ENCODE measurements at places on chromosomes 11 and 22.

- no peak for DNase-seq
Observed at GRCh38 chr11:130915603-130916237, 559 bp downstream of the SNX19 start.

- DNase-seq = no peak
Observed at GRCh38 chr22:16651217-16651616, 58.6 kb upstream of the CCT8L2 start.

GRCh38 chr11:109507836-109508561, 86.0 kb downstream of the C11orf87 start:
- DNase-seq = no peak

GRCh38 chr11:8732324-8732670, 49.7 kb downstream of the RPL27A start:
- DNase-seq = no peak

DNA sequence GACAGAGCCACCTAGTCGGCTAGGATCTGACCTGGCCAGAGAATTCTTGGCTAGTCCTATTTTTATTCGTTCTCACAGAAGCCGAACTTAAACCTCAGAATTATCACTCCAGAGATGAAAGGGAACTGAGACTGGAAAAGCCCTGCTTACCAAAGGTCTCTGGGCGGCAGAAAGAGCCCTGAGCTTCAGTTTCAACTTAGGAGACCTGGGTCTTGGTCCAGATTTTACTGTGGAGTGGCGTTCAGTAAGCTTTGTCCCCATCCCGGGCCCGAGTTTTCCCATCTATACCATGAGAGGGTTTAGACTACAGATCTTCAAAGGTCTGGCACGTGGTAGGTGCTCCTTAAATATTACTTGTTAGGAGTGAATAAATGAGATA, 516 bp downstream of the NEU3 start:
- DNase-seq = no peak

DNA sequence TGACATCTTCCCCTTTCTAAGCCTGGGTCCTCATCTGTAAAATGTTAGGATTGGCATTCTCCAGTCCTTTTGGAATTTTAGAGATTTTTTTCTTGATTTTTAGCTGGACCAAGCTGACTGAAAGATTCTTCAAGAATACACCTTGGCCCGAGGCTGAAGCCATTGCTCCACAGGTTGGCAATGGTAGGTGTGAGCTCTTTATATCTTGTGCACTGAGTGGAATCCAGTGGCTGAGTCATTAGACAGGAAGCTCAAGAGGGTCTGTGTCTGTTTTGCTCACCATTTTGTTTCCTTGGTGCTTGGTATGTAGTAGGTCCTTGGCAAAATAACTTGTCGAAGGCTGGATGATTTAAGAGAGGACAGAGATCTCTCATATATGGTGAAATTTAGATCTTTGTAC, 6.2 kb downstream of the EIF3L start:
- DNase-seq = no peak

- DNase-seq = no peak
Observed at GRCh38 chr11:81829976-81830375, 903.7 kb downstream of the FAM181B start.

DNA sequence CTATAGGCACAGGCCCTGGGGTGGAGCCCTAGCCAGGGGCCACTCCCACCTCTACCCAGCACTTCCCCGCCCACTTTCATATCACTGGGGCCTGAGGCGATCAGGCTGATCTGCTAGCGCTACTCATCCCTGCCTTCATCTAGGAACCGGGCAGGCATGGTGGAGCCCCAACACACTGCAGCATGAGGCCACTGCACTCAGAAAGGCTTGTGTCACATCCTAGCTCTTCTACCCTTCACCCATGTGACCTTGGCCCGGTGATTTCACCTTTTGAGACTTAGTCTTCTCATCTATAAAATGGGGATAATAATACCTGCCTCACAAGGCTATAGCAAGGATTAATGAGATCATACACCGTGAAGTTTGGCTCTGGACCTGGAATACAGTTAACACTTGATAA, 18.1 kb upstream of the GDPD5 start:
- no peak for DNase-seq

GRCh38 chr22:19218541-19219233, 40.2 kb upstream of the SLC25A1 start:
- no peak for DNase-seq

DNA sequence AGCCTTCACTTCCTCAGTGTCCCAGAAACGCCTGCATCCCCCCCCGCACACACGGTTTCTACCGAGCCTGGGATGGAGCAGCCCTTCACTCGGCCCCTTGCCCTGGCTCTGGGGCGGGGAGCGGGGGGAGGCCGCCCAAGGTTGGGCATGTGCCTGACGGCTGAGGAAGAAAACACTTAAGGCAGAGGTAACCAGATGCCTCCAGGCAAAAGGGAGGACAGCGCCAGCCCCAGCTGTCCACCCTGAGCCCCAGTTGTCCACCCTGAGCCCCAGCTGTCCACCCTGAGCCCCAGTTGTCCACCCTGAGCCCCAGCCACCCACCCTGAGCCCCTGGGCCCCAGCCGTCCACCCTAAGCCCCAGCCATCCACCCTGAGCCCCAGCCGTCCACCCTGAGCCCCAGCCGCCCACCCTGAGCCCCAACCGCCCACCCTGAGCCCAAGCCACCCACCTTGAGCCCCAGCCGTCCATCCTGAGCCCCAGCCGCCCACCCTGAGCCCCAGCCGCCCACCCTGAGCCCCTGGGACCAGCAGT, 3.8 kb upstream of the TTLL8 start:
- DNase-seq = no peak

DNA sequence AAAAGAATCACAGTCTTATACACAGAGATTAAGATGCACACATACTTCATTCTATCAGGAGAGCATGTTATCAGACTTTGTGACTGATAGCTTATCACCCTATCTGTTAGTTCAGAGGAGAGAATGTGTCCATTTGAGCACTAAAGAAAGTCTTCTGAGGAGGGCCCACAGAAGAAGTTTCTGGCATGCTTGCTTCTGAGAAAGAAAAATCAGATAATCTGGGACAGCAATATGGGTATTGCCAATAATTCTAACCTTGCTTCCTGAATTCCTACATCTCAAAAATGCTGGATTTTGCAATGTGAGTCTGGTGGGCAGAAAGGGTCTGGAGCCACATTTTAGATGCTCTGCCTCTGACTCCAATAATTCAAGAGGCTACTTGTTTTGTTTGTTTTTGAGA, 128.9 kb downstream of the RBFOX2 start:
- no peak for DNase-seq

DNA sequence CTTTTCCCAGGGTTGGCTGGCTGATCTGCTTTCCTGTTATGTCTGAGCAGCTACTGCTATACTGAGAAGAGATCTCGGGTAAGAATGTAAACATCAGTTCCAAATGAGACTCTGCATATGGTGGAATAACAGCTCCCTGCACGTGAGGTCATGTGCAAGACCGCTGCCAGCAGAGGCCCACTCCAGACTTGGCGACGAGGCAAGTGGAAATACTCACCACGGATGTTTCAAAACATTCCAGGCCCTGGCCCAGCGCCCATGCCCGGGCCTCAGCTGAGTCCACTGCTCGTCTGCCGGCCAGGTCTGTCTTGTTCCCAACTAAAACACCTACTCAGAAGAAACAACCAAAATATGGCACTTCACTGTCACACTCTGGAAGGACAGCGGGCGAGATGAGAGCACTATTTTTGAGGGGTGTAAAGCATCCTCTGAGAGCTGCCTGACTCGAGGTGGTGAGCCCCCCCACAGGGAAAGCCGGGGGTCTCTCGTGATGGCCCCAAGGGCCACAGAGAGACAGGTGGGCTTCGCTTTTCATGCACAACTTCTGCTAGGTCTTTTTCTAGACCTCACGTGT, 13.1 kb downstream of the IFT27 start:
- DNase-seq = no peak

GRCh38 chr22:23696326-23696851, 5.6 kb downstream of the RGL4 start:
- DNase-seq = peak; percentile 74

DNA sequence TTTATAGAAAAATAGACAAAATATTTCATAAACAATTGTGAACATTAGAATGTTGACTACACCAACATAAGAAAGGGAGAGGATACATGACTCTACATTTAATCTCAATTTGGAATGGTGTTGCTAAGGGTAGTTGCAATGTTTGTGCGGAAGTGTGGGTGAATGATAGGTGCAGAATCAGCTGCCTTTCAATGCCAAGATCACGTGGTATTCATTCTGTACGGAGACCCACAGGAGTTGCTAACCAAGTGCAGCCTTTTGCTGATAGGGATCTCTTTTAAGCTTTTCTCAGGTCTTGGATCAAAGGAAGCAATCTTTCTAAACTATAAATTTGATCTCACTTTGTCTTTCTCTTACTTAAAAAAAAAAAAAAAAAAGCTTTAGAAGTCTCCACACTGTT, 29.8 kb upstream of the CTSC start:
- DNase-seq = no peak

GRCh38 chr22:36922105-36922608, 8.7 kb downstream of the CSF2RB start:
- no peak for DNase-seq

DNA sequence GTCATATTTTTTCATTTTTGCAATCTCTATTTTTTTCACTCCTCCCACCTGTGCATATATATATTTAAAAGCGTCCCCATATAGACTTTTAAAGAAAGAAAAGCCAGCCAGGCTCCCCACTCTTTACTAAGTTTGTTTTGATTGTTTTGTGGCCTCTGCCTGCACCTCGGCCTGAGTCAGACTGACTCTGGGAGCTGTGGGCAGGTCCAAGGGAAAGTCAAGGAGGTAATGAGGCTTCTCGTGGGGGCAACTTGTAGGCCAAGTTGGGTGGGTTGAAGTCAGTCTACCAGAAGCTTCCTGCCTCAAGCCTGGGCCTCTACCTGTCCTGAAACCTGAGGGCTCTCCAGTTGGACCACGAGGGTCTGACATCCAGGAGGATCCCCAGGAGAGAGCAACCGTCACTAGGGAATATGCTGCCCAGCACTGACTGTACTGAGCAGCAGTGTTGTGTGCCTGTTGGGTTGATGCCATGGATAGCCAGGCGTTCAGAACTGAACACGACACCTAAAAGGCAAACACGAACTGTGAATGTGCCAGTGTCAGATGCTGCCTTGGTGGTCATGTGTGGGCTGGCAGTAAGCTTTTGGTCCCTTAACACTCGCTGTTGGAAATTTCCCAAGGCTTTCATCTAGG, 58.8 kb downstream of the BMAL1 start:
- no peak for DNase-seq

GRCh38 chr11:14320020-14320419, 39.0 kb downstream of the RRAS2 start:
- peak; percentile 11 for DNase-seq

- DNase-seq = no peak
Observed at GRCh38 chr11:41999066-41999465, 539.6 kb upstream of the LRRC4C start.

DNA sequence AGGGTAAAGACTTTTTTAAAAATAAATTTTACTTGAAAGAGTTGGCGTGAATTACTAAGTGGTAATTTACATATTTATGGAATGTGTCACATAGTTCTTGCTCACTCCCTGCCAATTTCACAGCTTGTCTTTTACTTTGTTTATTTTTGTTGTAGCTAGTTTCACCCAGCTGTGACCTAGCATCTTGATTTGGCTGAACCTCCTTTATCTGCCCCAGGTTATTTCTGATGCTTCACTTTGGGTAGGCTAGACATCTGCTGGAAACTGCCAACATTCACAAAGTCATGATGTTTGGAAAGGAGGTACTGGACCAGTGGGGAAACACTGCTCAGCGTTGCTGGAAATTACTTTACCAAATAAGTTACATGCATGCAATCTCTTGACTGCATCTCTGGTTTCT, 1676.0 kb upstream of the RAG2 start:
- no peak for DNase-seq

- no peak for DNase-seq
Observed at GRCh38 chr11:86481399-86481798, 106.7 kb downstream of the CCDC81 start.

DNA sequence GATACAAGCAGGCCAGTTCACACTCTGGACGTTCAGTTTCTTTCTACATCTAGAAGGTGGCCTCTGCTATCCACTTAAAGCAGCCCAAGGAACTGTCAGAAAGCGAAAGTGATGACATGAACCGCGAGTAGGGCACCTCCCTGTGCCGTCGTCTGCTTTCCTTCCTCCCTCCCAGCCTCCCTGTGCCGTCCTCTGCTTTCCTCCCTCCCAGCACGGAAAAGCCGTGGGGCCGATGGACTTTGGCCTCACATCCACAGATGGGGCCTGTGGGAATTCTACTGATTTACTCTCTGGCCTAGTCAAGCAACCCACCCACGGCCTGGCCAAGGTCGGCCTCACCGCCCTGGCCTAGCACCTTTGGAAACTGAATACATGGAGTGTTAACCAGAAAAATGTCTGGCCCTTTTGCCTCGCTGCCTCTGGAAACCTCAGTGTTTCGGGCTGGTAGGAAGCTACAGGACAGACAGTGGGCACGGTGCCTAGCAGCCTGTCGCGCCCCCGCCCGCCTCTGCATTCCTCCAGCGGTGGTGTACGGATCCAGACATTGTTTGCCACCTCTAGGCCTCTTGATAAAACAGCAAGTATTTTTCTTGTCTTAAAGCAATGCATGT, 14.2 kb downstream of the PEX26 start:
- DNase-seq = no peak

GRCh38 chr11:130908061-130908460, 8.2 kb downstream of the SNX19 start:
- no peak for DNase-seq

- no peak for DNase-seq
Observed at GRCh38 chr11:135023499-135023898, 611.5 kb upstream of the B3GAT1 start.

DNA sequence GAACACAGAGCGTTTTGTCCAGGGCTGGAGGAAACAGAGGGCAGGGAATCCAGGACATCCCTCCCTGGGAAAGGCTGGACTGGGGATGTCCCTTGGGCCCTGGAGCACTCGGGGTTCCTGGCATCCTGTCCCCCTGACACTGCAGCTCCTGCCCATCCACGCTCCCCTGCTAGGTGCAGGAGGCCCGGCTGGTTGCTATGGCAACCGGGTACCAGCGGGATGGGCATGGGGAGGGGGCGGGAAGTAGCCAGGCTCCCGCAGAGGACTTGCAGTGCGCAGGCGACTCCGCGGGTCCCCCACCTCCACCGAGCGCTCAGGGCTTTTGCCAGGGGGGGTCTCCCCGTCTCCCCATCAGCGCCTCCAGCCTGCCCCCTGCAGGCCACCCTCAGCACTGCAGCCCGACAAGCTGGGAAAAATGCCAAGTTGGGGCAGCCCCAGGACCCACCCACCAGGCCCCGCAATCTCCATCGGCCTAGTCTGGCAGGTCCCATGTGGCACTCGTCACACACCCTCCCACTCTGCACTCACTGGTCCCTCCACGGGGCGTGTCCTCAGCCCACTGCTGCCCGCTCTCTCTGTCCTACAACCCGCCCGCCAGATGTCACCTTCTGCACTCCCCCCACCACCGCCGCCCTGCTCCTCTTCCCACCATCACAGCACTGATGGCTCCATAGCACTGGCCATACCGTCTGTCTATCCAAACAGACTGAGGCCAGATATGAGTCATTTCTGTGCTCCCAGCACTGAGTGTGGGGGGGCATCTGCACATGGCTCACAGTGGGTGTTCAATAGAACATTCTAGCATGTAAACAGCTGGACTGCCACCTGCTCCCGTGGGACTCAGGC, 31.5 kb downstream of the KIAA0930 start:
- peak; percentile 41 for DNase-seq

GRCh38 chr22:44128958-44129618, 51.6 kb upstream of the PARVG start:
- DNase-seq = no peak

GRCh38 chr22:22216450-22216959, 28.1 kb upstream of the VPREB1 start:
- DNase-seq = no peak

GRCh38 chr11:20038972-20039371, 121.3 kb downstream of the DBX1 start:
- DNase-seq = no peak

GRCh38 chr11:102269927-102270326, 47.4 kb upstream of the BIRC3 start:
- DNase-seq = no peak
